ENCODE measurements at places on chromosomes 2 and 18. TPM values are rescaled to one million over a fixed set of nuclear protein-coding genes. Genes with fewer than 3 reads are reported as not detected.

The INHA gene
- not detected for total RNA-seq

The KCNG2 gene
- 0.56 TPM for total RNA-seq

The FHOD3 gene
- total RNA-seq = 0.67 TPM

The DPP10 gene
- 3.3 TPM for total RNA-seq

GRCh38 chr2:240169486-240170353 is 29.3 kb upstream of the OTOS start:
- H3K36me3 ChIP-seq = no peaks in the 10 kb centered on the region
- H3K27me3 ChIP-seq = no peaks in the 10 kb centered on the region
- DNase-seq = no peak
- no peak overlapping the region for H3K4me3 ChIP-seq

GRCh38 chr2:170162271-170162632 is 15.7 kb upstream of the MYO3B start:
- no peak for DNase-seq
- no peaks in the 10 kb centered on the region for H3K27me3 ChIP-seq
- peak overlapping the region; percentile 27 for H3K27ac ChIP-seq
- no peak overlapping the region for H3K4me3 ChIP-seq
- H3K4me1 ChIP-seq = peaks cover 12% of the 10 kb centered on the region
- H3K36me3 ChIP-seq = no peaks in the 10 kb centered on the region

DNA sequence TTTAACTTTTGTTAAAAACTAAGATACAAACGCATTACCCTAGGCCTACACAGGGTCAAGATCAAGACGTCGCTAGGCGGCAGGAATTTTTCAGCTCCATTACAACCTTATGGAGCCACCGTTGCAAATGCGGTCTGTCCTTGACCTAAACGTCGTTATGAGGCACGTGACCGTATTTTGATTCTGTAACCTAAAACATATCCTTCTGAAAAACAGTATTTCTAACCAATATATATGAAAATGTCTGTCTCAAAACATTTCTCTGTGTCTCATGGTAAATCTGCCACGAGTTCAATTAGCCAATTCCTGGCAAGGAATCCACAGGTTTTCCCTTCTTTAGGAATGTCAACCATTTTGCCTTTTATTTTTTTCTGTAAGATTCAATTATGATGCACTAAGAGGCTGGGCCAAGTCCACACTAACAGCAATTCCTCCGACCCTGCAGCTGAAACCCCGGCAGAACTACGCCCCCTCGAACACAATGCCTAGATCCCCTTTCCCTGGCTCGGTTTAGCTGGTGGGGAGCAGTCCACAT is 1.7 kb downstream of the RTN4 start:
- DNase-seq = no peak
- peaks cover 11% of the 10 kb centered on the region for H3K27me3 ChIP-seq
- H3K27ac ChIP-seq = peak overlapping the region; percentile 94
- H3K36me3 ChIP-seq = peaks cover 4% of the 10 kb centered on the region
- H3K4me3 ChIP-seq = peak overlapping the region; percentile 100

Measured in endothelial cell (in vitro differentiated cells).